ENCODE measurements at places on chromosomes 5 and 9.

DNA sequence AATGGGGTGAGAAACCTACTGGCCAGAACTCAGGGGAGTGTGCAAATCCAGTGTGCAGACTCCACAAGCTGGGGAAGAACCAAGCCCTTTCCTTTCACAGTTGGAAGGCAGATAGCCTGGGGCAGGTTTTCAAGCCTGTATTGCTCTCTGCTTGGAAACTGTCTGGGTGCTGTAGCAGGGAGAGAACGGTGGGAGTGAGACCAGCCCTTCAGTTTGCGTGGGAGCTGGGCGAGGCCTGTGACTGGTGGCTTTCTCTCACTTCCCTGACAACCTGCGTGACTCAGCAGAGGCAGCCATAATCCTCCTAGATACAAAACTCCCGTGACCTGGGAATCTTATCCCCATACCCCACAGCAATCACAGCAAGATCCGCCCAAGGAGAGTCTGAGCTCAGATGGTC lies 44.9 kb upstream of the SNCAIP start:
- DNase-seq: no peak

- DNase-seq: peak; percentile 53
Observed at GRCh38 chr5:145856285-145856818, 16.5 kb downstream of the GRXCR2 start.

DNA sequence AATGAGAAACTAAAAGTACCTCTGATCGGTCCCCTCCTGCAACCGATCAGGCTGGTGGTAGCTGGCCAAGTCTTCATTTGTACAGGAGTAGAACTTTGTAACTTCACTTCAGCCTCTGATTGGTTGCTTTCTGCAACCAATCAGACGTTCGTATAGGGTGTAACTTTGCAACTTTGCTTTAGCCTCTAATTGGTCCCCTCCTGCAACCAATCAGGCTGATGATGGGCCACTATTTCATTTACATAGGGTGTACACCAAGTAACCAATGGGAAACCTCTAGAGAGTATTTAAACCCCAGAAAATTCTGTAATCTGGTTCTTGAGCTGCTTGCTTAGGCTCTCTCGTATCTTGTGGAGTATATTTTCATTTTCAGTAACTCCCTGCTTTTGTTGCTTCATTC lies 445.5 kb downstream of the MED10 start:
- DNase-seq: no peak

- no peak for DNase-seq
Observed at GRCh38 chr9:85402551-85402950, 339.2 kb downstream of the AGTPBP1 start.

DNA sequence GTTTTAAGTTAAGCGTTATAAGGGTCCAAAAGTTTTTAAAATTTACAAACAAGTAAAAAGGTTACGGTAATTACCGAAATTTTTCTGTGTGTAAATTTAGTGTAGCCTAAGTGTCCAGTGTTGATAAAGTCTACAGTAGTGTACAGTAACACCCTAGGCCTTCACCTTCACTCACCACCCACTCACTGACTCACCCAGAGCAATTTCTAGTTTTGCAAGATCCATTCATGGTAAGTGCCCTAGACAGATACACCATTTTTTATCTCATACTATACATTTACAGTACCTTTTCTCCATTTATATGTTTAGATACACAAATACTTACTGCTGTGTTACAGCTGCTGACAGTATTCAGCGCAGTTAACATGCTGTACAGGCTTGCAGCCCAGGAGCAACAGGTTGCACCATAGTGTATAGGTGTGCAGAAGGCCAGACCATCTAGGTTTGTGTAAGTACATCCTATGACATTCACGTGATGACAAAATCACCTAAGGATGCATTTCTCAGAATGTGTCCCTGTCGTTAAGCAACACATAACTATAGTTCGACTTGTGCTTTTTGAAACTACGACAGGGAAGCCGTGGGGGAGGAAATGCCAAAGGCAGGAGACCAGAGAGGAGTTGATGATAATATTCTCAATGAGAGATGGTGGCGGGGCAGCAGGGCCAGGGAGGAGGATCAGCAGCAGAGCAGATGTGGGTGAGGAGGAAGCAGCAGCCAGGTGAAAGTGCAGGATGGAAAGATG lies 48.6 kb downstream of the PSMB7 start:
- DNase-seq: peak; percentile 44

- DNase-seq: peak; percentile 49
Observed at GRCh38 chr9:111034898-111035539, 3.3 kb downstream of the LPAR1 start.

GRCh38 chr5:38666668-38667498 lies 110.4 kb upstream of the LIFR start:
- peak; percentile 26 for DNase-seq

DNA sequence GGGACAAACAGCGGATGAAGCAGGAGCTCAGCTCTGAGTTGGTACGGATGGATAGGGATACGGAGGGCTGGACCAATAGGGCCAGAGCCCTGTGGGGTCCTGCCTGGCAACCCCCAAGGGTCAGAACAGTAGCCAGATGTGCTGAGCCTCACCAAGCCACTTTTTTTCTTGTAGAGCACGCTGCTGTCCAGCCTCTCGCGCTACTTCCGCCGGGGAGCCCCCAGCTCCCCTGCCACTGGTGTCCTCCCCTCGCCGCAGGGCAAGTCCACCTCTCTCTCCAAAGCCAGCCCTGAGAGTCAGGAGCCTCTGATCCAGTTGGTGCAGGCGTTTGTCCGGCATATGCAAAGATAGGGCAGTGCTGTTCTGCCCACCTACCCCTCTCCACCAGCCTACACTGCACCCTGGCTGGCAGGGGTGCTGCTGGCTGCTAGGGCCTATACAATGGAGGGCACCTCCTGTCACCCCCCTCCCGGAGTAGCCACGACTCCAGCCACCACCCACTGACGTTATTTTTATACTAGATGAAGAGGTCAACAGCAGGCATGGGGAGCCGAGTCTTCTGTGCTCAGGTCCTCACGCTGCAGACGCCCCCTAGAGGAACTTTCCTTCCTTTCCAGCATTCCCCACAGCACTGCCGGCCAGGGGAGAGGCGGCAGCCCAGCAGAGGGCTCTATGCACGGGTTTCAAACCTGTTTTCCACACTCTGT lies 21.6 kb downstream of the SH3GLB2 start:
- peak; percentile 73 for DNase-seq

GRCh38 chr9:114883709-114884108 lies 46.7 kb downstream of the TNFSF8 start:
- DNase-seq: no peak

- peak; percentile 78 for DNase-seq
Observed at GRCh38 chr9:20683351-20684034, 566 bp upstream of the FOCAD start.

DNA sequence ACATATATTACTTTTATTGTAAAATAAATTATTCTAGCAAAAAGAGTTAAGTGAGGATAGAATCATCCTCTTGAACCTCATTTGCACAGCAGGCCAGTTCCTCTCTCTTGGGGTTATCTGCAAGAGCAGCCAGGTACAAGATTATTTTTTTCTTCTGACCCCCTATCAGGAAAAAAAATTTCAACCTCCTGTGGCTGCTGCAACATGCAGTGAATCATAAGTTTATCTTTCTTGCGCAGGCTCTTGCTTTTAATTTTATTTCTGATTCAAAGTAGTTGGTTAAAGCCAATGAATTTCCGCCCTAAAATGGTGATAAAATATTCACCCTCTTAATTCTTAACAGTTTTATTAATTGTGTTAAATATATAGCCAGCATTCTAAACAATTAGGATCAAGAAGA lies 69.7 kb upstream of the PPP3R2 start:
- no peak for DNase-seq

GRCh38 chr5:124873188-124873587 lies 126.7 kb upstream of the ZNF608 start:
- DNase-seq: no peak

DNA sequence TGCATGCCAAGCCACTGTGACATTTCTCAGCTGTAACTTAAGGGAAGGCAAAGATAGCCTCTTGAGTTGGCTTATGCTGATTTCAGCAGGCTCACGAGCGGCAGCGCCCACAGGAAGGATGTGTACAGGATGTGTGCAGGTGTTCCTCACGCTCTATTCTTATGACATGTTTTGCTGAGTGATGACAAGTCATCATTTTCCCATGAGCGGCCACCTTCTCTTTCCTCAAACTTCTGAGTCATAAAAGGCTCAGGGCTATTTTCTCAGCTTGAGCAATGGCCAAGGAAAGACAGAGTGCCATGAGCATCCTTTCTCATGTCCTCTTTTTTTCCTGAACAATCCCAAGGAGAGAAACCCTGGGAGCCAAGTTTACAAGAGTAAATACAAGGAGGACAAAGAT lies 365.9 kb downstream of the PLK2 start:
- DNase-seq: no peak

- DNase-seq: no peak
Observed at GRCh38 chr9:14633906-14634565, 59.2 kb downstream of the ZDHHC21 start.

GRCh38 chr9:109289931-109290330 lies 30.9 kb downstream of the EPB41L4B start:
- DNase-seq: no peak

GRCh38 chr5:16160706-16161105 lies 18.9 kb downstream of the MARCHF11 start:
- DNase-seq: peak; percentile 71

DNA sequence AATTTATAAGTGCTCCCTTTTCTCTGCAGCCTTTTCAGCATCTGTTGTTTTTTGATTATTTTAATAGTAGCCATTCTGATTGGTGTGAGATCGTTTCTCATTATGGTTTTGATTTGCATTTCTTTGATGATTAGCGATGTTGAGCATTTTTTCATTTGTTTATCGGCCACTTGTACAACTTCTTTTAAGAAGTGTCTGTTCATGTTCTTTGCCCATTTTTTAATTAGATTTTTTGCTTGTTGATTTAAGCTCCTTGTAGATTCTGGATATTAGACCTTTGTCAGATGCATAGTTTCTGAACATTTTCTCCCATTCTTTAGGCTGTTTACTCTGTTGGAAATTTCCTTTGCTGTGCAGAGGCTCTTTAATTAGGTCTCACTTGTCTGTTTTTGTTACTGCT lies 46.3 kb downstream of the FYB1 start:
- DNase-seq: no peak

DNA sequence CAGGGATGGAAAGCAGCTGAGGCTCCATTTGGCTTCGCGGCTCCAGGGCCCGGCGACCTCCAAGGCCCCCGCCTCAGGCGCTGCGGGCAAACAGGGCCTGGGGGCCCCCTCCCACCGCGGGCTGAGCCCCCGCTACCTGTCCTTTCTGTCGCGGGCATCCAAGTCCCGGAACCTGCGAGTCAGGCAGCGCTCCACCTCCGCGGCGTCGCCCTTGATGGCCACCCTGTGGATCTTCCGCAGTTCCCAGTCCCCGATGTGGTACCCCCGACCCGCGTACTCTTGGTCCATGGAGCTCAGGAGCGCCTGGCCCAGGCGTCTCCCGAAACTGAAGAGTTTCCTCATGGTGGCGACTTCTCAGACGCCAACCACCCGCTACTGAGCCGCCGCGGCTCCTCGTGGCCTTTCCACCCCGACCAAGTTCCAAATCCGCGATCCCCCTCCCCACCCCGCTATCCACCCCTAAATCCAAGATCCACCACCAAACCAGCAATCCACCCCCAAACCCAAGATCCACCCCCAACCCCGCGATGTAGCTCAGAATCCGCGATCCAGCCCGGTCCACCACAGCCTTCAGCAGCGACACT lies 86.5 kb upstream of the CCDC180 start:
- no peak for DNase-seq

- no peak for DNase-seq
Observed at GRCh38 chr5:131794586-131794985, 2.2 kb downstream of the FNIP1 start.

DNA sequence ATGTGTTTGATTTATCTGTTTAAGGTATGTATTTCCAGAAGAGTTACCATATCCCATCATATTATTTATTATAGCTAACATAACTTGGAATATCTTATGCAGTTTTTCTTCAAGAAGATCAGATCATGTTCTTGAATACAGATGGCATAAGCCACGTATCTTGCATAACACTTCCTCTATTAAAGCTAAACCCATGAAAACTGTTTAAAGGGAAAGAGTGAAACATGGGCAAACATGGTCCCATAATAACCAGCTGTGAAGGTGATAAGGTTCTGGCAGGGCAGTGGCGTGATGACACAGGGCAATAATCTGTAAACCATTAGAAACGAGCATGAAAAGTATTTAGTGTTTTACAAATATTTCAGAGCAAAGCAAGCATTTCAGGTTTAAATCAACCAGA lies 34.2 kb downstream of the EFNA5 start:
- DNase-seq: no peak

GRCh38 chr5:166382031-166382430 lies 1909.4 kb upstream of the WWC1 start:
- DNase-seq: no peak

DNA sequence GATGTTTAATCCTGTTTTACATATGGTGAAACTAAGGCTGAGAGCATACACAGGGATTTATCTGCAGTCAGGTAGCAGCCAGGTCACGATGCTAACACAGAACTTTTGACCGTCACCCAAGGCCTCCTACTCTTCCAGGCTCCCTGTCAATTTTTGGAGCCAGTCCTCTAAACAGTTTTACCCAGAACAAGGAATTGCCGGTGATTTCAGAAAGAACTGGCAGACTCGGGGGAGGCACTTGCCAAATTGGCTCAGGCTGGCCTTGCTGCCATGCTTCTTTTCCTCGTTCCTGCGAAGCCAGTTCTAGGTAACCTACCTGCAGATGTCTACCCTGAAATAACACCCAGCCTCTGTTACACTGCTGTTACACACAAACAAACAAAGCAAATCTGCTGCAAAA lies 21.2 kb downstream of the GRIA1 start:
- no peak for DNase-seq

DNA sequence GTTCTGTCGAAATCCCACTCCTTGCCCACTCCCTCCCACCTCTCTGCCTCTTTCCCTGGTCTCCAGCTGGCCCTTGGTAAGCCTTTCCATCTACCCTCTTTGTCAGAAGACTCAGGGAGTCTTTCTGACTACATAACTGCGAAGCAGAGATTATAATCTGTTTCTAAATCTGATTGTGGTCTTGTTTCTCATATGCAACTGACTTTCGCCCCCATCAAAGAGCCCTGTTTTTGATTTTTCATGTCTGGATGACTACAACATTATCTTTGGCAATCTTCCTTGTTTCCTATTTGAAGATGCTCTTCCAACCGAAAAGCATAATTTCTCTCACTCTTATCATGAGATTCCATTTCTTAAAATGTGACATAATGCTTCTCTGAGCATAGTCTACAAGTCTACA lies 218.2 kb upstream of the ADAMTSL1 start:
- DNase-seq: no peak

DNA sequence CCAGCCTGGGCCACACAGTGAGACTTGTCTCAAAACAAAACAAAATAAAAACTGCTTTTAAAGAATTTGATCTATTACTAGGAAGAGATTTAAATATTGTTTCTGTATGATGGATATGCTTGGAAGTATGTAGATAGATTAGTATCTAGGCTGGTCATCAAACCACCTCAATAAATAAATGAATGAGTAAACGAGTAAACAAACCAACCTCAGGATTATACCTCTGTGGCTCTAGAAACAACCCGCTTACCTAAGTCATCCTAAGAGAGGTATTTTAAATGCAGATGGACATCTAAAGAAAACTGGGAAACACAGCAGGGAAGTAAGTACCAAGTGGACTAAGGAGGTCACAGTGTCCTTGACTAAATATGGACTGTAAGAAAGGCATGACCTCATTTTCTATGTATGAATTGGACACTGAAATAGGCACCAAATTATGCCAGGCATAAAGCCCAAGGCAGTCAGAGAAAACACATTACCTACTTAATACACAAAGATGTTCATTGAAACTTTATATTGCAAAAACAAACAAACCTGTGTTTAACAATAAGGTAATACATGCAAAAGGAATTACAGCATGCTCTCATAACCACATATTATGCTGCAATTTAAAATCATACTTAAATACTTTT lies 7.3 kb downstream of the ANKH start:
- DNase-seq: no peak

- no peak for DNase-seq
Observed at GRCh38 chr5:176589039-176589769, 20.8 kb downstream of the GPRIN1 start.

Measured in AG10803 (cell line).